NCI-H2107 (cell line): ENCODE measurements at places on chromosomes 3 and 15.

DNA sequence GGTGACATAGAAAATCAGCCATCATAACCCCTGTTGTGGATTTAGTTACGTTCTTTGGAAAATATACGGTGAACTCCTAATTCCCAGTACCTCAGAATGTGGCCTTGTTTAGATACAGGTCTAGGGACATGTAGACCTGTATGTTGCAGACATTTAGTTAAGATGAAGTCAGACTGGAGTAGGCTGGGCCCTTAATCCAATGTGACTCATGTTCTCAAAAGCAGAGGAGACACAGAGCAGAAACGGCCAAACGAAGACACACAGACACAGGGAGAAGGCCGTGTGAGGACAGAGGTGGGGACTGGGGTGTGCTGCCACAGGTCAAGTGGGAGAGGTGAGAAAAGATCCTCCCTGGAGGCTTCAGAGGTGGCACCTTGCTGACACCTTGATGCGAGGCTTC lies 119.0 kb upstream of the PROK2 start:
- DNase-seq, result no peak

- DNase-seq, result no peak
Observed at GRCh38 chr15:28086175-28086703, 12.9 kb downstream of the OCA2 start.

DNA sequence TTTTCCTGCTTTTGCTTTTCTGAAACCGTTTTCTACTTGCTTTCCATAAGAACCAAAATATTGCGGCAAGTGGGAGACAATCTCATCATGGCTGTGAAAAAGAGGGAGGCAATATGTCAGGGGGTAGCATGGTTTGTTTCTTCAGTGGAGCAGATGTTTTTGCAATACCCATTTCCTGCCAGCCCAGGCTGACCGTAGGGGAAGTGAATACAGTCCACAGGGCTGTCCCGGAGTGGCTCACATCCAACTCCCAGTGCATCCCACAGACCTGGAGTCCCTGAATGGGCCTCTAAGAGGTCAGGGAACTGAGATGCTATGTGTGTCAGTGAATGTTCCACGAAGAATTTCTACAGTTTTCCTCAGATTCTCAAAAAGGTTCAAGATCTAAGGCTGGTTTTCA lies 69.6 kb downstream of the EPHB1 start:
- no peak for DNase-seq

DNA sequence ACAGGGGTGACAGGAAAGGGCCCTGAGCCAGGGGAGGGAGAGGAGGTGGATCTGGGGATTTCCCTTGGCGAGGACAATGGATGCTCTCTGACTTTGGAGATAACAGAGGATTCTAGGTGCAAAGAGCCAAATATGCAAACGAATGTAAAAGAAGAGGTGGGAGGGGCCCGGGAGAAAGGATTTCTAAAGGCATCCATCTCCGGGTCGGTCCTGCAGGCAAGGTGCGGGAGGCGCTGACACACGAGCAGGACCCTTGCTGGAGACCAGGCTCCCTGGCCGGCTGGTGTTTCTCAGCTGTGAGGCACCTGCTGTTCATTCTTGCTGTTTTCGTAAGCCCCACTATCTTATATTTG lies 115.2 kb upstream of the TLE3 start:
- DNase-seq, result no peak

- DNase-seq, result no peak
Observed at GRCh38 chr15:47434596-47434995, 282.7 kb upstream of the SEMA6D start.

- peak; percentile 49 for DNase-seq
Observed at GRCh38 chr3:182487143-182487542, 306.2 kb upstream of the ATP11B start.

DNA sequence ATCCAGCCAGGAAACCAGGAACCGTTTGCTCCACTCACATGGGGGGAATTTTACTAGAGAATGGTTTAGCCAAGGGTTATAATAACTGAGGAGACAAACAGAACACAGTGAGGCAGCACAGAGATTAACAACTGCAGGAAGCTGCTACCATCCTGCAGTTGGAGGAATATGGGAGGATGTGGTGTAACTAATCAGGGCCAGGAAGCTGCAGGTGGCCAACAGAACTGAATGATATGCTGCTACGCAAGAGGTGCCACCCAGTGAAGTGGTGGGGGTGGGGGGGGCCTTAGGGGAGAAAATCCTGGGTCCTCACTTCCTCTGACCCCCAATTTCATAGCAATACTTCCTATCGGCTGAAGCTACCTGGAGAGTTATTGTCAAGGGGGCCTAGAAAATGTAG lies 306.4 kb upstream of the STT3B start:
- DNase-seq, result no peak

DNA sequence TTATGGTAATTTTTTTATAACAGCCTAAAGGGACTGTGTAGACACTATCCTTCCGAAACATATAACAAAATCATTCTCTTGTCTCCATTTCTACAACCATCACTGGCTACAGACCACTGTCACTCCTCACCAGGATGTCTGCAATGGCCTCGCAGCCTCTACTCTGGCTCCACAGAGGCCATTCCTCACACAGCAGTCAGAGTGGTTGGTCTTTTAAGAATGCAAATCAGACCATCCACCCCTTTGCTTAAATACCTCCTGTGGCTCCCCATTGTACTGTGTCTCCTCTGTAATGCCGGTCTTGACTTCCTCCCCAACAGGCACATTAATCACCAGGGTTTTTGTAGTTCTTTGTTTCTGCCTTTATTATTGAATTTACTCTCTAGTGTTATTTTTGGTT lies 344.8 kb downstream of the ERC2 start:
- DNase-seq, result no peak

DNA sequence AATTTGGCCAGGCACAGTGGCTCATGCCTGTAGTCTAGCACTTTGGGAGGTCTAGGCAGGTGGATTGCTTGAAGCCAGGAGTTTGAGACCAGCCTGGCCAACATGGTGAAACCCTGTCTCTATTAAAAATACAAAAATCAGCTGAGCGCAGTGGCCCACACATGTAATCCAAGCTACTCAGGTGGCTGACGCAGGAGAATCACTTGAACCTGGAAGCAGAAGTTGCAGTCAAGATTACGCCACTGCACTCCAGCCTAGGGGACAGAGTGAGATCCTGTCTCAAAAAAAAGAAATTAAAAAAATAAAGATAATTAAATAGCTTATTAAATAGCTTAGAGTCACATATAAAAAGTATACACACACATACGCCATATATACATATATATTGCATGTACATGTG lies 3.7 kb upstream of the TIPARP start:
- DNase-seq, result no peak

- DNase-seq, result no peak
Observed at GRCh38 chr15:70362886-70363285, 265.2 kb upstream of the TLE3 start.

DNA sequence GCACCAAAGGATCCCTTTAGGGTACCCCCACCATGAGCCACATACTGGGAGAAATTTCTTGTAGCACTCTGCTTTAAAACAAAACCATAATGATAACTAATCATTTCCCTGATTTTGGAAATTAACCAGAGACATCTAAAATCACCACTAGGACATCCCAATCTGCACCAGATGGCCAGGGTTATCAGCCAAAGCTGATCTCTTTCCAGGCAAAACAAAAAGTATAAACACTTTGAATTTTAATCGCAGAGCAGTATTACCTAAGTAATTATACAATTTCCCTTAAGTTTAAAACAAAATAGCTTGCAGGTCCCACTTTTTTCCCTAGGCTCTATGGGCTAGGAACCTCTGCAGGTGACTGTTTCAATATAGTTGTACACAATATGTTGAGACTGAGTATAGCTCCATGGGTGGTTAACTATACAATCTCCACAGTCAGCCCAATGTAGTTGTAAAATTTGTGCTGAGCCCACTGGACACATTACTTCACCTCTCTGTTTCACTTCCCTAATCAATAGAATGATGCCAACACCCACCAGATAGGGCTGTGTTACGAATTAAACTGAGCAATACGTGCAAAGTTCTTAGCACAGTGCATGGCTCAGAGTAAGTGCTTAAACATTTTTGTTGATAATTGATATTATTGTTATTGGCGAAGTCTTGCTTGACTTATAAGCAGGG lies 629 bp upstream of the NOX5 start:
- DNase-seq, result no peak

DNA sequence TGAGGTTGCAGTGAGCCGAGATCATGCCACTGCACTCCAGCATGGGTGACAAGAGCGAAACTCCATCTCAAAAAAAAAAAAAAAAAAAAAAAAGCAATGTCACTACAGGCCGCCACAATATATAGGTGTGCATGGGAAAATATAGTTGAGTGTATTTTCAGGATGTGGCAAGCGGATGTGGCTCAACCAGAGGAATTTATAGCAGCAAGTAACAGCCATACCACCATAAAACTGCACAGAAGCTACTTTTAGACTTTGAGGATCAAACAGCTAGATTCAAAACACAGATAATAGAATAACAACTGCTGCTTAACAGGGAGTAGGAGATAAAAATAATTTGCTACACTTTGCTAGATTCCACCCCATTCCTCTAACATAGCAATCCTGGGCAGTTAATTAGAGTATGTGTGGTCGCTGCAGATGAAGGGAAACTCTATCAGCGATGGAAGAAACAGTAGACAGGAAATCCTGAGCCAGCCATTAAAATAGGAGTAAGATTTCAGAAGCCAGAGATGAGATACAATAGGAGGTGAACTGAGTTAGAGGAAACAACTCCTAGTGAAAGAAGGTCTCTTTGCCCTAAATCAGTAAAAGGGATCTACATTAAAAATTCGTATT lies 318.7 kb upstream of the STT3B start:
- no peak for DNase-seq

GRCh38 chr3:129054605-129055104 lies 5.9 kb upstream of the GP9 start:
- no peak for DNase-seq

GRCh38 chr3:113783980-113784379 lies 37.1 kb downstream of the ATP6V1A start:
- no peak for DNase-seq

DNA sequence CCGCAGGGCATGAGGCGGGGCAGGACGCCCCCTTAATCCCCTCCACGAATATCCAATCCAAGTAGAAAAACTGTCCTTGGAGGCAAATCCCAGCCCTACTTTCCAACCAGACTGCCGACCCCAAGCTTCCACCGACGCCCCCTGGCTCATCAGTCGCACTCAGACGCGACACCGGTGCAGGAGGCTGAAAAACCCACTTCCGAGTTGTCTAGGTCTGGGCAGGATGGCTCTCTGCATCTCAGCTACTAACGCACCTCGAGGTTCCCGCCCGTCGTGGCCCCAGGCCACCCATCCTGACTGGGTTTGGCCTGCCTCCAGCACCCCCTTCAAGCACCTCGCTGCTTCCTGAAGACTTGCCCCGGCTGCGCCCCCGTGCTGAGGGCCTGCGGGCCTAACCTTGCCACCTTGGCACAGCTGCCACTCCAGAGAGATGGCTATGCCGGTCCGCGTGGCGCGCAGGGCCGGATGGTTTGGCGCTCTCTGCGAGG lies 15.5 kb downstream of the RGMA start:
- no peak for DNase-seq

DNA sequence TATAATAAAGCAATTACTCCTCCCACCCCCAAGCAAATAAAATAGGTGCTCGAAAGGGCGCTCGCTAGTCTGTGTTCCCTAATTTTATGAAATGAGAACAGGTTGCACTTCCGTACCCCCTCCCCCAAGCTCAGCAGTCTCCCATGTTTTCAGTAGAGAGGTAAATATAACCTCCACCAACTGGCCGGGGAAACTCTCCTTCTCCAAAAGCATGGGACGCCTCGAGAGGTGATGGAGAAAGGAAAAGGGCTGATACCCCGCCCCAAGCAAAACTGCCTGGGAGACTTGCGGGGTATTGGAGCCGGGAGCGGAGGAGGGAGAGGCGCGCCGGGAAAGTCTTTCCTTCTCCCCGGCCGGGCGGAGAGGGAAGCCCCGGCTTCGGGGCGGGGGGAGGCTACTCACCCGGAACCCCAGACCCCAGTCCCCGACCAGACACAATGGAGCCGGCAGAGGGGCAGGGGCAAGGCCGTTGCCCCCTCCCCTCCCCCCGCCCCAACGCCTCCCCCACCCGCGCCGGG lies 605 bp downstream of the DCUN1D1 start:
- DNase-seq, result no peak

DNA sequence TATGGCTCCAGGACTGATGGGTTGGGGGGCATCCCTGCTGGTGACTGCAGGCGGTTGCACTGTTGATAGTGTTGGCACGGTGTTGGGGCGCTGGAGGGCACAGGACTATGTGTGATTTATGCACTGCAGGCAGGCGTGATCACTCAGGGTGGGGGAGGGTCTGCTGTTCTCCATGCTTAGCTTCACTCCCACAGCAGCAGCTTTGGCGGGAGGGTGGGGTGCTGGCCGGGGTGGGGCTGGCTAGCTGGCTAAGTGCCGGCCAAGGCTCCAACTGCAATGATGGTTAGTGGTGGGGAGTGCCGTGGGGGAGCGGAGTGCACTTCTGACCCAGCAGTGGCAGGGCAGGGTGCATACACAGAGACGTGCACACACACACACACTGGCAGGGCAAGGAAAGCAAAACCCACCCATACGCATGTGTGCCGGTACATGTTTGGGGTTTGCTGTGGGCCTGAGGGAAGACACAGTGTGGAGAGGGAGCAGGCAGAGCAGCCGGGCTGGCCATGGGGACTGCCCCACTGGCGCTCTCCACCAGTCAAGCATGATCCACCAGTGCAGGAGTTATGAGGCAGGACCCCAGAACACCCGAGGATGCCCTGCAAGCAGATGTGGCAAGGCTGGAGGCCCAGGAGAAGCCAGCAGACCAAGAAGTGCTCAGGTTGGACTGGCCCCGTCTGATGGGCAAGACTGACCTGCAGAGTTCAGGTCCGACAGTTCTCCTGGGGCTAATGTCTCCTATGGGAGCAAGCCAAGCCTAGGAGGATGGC lies 16.5 kb upstream of the FGF7 start:
- no peak for DNase-seq

GRCh38 chr3:12956316-12956660 lies 114.9 kb upstream of the RPL32 start:
- no peak for DNase-seq

GRCh38 chr3:39166134-39166710 lies 12.8 kb upstream of the CSRNP1 start:
- DNase-seq, result no peak

GRCh38 chr3:69236812-69237707 lies 114.7 kb upstream of the LMOD3 start:
- no peak for DNase-seq

- DNase-seq, result no peak
Observed at GRCh38 chr3:56113231-56113630, 355.0 kb downstream of the ERC2 start.

GRCh38 chr3:146241523-146242240 lies 9.2 kb downstream of the PLSCR4 start:
- DNase-seq, result no peak

GRCh38 chr3:133152056-133152455 lies 113.9 kb downstream of the TMEM108 start:
- no peak for DNase-seq

GRCh38 chr3:41175365-41175764 lies 23.9 kb upstream of the CTNNB1 start:
- DNase-seq, result no peak

GRCh38 chr3:8325306-8325705 lies 176.3 kb upstream of the LMCD1 start:
- no peak for DNase-seq

DNA sequence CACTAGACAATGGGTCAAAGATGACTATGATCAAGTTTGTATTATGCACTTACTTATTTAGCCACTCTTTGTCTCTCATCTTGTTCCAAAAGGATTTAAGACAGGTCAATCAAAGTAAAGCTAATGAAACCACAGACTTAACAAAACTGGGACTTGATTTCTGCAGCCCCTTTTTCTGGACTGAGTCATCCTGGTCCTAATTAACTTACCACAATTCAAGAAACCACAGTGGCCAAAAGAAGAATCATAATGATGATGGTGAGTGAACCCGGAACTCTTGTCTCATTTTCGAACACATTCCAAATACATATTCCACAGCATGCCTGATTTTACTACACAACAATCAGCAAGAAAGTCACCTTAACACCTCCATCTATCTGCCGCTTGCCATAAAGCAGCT lies 1333.0 kb downstream of the ROBO1 start:
- DNase-seq, result no peak
